SK-MEL-5 (cell line): ENCODE measurements at places on chromosomes 1 and 21.

DNA sequence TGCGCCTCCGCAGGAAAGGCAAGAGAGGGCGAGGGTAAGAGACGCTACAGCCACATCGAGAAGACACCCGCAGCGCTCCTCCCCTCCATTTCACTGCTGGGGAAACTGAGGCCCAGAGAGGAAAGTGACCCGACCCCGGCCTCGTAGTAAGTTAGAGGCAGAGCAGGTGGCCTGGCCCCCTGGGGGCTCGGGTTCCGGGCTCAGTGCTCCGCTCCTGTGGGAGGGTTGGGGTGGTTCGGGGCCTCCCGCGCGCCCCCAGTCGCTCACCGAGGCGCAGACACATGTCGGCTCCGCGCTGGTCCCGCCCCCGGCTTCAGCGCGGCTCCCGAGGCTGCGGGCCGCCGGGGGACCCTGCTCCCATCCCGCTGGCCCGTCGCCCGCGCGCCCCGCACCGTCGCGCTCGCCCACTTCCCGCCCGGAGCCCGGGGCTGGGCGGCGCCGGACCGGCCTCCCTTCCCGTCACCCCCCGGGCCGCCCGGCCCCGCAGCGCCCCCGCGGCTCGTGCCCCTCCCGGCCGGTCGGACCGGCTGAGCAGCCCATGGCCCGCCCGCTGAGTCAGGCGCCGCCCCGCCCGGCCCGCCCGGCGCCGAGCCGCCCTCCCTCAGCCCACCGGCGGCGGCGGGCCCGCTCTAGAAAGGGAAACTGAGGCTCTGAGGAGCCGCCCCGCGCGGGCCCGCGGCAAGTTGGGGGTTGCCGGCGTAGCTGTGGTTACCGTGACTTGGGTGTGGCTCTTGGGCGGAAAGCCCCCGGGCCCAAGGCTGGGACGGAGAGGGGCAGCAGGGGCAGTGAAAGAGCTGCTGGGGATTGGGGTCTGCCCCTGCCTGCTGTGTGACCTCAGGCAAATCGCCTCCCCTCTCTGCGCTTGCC is at the start of gene TMEM54:
TSS of gene TMEM54 (minus strand) at position 434 of the 867 bp plus-strand sequence. CDS start at position 283, 151 bp downstream.
- peak; percentile 26 for DNase-seq

DNA sequence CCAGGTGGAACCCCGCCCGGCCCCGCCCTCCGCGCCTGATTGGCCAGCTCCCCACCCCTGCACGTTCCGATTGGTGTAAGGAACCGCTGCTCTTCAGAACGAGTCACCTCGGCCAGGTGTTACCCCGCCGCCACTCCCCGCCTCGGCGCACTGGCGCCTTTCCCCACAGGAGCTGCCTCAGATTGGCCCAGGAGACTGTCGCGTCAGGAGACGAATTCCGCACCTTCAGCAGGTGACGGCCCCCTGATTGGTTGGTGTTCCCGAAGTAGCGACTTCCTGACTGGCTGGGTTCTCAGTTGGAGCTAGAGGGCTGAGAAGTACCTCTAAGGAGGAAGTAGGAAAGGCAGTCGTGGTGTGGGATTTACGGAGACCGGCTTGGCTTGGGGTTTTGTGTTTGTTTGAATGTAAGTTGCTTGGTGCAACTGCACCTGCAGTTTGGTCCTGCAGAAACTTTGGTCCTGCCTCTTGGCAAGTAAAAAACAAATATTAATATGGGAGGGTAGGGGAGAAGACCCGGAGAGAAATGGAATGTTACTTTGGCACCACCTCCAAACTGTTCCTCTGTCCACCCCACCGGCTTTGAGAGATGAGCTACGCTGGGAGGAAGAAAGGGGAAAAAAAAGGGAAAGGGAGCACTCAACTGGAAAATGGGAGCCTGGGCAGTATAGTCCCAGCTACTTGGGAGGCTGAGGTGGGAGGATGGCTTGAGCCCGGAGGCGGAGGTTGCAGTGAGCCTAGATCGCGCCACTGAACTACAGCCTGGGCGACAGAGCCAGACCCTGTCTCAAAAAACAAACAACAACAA is 415 bp upstream of the F11R start:
- DNase-seq, result peak; percentile 58

DNA sequence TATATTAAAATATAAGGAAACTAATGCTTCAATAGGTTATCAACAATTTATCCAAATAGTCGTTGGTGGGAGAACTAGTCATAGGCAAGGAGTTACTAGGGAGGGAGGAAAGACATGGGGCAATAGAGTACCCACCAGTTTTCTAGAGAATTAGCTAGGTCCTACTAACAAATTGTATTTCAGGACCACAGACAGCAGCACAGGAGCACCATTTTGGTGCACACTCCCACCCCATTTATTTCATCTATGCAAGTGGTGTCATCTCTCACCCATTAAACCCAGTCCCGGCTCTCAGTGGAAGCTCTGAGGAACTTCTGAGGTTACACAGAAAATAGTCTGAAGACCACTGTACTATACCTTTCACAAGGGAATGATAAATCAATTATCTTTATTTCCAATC is 89.0 kb upstream of the BCAR3 start:
- DNase-seq, result peak; percentile 12

DNA sequence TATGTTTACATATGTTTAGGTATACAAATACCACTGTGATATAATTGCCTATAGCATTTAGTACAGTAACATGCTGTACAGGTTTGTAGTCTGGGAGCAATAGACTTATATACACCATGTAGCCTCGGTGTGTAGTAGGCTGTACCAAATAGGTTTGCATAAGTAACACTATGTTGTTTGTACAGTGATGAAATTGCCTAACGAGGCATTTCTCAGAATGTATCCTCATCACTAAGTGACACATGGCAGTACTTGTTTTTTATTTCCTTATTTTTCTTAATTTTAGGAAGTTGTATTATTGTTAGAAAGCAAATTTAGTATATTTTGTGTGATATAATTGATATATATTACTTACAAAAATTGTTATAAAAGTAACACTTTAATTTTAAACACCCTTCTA is 840.9 kb downstream of the LTN1 start:
- no peak for DNase-seq

DNA sequence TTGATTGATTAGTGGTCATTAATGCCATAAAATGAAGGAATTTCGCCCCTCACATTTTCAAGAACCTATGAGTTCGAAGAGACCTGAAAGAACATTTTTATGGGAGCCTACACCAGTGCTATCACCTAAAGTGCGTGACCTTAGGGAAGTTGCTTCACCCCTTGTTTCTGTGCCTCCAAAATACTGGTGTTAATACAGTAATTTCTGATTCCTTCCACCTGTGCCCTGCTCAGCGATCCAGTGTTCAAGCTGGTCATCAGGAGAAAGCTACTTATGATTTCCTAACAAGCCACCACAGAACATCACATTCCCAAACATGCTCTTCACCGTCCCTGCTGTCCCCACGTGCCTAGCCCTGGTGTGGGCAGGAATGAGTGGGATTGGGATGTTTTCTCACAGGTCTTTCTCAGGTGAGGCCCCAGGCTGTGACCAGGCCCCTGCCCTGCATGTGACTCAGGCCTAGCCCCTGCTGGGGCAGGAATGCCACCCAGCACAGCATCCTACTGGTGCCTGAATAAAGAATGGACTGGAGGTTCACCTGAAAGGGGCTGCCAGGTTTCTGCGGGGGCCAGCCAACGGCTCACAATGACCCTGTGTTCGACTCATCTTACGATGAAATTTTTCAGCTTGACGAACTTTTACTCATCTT is 60.3 kb downstream of the CD247 start:
- no peak for DNase-seq
